ENCODE measurements at places on chromosomes 2 and 18.

DNA sequence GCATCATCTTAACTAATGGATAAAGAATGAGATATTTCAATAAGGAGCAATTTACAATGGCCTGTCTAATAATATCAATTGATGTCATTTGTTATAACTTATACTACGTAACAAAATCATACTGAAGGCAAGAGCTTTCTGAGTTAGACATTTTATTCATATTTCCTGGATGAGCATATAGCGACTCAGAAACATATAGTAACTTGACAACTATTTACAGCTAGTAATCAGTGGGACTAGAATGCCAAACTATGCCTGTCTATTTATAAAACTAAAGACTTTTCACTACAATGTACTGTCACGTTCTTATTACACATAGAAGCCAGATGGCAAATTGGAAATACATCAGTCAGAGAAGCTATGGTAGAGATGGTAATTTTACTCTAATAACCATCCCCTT is 766.2 kb upstream of the TMEFF2 start:
- no peak for DNase-seq

DNA sequence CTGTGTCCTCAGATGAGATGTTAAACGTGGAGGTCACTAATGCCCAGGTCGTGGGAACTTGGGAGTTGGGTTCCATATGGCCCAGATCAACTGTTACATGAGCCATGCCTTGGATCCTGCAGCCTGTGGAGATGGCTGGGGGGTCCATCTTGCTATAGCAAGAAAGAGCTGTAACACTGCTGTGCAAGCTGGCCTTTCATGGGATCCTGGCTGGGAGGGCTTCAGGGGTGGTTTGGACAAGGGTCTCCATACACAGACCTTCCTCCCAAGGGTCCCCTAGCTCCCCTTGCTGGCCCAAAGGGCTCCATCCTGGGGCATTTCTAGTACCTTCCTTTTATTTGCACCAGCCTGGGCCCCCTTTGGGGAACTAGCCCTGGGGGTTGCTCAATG is 337.7 kb downstream of the DYSF start:
- DNase-seq: peak; percentile 48

GRCh38 chr18:52496426-52496825 is 156.4 kb downstream of the DCC start:
- DNase-seq: no peak

DNA sequence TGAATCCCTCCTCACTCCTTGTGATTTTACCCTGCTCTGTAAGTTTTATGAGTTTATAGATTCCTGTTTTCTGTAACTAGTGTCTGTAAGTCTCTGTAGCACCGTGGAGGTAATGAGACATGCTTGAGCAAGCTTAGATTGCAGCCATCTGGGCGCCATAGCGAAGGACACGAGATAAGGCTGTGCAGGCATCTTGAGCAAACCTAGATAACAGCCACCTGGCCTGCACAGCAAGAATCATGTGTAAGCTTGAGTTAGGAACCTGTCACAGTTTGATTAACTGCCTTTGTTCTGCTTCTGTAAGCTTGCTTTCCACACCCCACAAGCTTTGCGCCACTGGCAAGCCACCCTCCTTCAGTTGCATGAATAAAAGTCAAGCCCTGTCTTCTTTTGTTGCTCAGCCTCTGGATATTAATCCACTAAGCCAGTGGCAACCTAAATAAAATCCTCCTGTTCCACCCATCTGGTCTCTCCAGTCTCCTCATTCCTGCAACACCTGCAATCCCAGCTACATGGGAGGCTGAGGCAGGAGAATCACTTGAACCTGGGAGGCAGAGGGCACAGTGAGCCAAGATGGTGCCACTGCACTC is 270.6 kb upstream of the RGPD4 start:
- no peak for DNase-seq

DNA sequence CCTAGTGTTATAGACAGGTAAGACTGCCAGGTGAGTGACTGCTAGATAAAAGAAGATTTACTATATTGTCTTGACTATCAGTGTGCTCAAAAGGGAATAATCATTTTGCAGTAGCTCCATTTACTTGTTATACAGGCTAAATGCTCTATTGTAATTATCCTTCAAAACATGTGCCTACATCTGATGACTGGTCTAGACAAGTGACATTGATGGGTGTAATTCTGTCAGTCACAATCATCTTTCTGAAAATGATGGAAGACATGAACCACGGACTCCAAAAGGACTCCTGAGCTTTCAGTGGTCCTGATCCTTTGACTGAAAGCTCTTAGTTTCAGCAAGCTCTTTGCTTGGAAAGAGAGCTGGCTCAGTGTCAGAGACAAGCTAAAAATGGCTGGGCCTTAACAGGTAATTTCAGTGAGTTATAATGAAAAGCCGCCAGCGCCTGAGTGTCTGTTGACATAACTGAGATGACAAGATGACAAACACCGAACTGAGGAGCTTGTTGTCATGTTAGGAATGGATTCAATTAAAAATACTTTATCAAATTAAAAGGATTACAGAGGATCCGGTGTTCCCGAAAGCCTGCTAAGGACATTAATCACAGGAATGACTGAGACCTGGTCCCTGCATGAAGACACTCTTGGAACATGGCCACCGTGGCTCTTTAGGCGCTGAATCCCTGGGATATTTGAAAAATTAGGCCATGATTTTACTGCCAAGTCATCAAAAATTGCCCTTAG is 141.7 kb downstream of the CMPK2 start:
- DNase-seq: no peak

GRCh38 chr2:62014102-62014501 is 108.6 kb downstream of the COMMD1 start:
- DNase-seq: no peak

GRCh38 chr18:31399306-31400032 is 22.9 kb downstream of the DSG4 start:
- no peak for DNase-seq

- DNase-seq: no peak
Measured at GRCh38 chr18:57660961-57661360, 39.3 kb upstream of the NARS1 start.

DNA sequence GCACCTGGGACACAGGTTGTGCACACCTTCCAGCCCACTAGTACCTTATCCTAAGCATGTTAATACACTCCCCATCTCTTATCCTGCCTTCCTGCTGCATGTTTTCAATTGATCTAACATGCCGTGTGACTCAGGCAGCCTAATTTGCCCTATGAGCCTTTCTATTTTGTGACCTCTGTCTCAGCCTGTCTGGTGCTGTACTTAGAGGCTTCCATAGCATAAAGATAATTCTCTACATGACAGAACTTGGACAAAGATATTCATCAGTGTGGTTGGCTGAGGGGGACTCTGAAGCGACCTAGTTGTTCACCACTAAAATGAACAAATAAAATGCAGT is 8.6 kb upstream of the TMEM37 start:
- DNase-seq: no peak

GRCh38 chr2:158966312-158966711 is 2.1 kb upstream of the TANC1 start:
- no peak for DNase-seq

DNA sequence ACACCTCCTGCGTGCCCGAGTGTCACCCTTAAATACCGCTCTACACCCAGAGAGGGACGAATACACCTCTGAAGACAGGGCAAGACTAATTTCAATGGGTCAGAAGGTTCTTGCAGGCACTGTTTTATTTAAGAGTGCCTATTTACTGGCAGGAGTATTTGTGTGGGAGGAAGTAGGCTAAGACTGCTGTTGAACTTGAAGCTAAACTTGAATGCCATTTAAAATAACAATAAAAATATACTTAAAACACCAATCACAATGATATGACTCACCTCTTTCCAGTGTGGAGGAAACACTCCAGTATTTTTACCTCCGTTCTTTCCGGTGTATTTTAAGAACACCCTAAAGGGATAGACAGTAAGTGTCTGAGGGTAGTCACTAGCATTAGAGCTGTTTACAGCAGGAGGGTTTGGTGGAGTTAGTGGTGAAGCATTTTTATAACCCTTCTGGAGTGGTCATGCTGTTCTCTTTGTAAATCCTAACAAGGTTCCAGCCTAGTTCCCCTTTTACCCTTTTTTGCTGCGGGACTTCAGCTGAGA is 9.6 kb upstream of the HOXD1 start:
- no peak for DNase-seq

DNA sequence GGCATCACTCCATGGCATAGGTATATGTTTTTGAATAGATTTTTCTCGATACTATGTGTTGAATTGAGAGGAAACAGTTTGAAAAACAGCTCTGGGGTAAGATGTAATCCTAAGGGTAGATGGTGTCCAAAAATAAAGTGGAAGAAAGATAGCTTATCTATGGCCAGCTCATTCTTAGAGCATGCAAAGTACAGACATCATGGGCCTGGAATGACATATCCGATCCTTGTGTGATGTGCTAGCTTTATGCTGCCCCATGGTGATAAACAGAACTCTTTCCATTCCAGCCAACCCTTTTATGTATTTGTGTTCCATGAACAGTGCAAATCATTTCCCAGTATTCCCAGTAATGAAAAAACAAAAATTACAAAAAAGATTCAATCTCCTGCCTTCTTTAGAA is 390.2 kb upstream of the NXPH2 start:
- no peak for DNase-seq

DNA sequence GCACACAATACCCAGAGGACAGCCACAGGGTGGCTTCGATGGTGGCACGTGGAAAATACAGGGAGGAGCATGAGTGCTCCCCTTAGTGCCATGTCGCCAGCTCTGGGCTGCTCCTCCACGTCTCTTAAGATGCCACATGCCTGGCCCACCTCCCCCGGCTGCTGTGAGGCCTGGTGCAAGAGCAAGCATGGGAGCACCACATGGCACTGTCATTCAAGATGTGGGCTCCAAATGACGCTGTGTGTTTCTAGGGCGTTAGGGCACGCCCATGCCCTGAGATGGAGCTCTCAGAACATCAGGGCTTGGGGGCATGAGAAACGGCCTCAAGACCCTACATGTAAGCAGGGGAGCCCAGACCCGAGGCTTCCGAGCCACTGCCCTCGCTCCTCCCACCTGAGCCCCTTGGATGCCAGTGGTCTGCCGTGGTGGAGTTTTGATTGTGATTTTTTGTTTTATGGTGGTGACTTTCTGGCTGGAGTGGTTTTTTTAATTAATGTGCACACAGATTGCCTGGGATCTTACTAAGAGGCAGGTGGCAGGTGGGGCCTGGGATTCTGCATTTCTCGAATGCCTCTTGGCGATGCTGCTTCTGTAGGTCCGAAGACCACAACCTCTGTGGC is 239.3 kb downstream of the GBX2 start:
- DNase-seq: no peak

DNA sequence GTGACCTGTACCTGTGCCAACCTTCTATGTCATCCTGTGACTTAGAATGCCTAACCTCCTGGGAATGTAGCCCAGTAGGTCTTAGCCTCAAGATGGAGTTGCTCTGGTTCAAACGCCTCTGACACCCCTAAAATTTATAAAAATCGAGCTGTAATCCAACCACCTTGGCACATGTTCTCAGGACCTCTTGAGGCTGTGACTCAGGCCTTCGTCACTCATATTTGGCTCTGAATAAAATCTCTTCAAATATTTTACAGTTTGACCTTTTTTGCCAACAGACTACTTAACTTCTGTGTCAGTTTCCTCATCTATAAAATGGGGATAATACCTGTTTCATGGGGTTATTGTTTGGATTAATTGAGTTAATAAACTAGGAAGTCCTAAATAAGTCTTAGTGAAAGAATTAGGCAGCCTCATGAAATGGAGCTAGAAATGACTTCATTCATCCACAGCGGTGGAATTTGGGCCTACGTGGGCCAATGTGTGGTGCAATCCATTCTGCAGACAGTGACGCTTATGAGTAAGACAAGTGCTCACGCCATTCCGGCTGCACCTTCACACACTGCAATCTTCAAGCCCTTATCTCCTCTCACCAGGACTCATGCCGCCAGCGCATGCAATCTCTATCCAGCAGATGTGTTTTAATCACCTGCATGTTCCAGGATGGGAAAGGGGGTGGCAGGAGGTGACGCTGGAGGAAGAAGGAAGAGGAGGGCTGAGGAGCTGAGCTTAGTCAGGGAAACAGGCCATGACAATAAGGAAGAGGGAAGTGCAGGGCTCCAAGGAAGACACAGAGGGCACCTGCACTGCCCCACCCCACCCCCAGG is 2.0 kb upstream of the UBE2F start:
- DNase-seq: peak; percentile 51

DNA sequence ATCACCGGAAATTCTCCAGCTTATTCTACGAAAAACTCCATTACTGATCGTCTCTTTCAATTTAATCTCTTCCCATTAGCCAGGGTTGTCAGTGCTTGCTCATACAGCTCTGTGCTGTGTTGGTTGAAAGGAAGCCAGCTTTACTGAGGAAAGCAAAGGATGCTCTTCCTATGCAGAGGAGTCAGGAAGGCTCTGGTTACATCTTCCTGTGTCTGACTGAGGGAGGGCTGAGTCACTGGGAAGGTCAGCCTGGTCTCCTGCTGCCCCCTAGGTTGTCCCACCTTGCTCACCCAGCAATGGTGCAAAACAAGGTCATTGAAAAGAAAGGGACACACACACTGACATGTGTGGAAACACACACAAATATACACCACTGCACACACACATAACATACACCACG is 975.6 kb downstream of the DCDC2C start:
- no peak for DNase-seq

- no peak for DNase-seq
Measured at GRCh38 chr2:30702694-30703093, 104.6 kb downstream of the CAPN13 start.

GRCh38 chr18:49847524-49847923 is 34.2 kb upstream of the ACAA2 start:
- no peak for DNase-seq

GRCh38 chr2:188187726-188188125 is 103.9 kb upstream of the GULP1 start:
- DNase-seq: no peak

DNA sequence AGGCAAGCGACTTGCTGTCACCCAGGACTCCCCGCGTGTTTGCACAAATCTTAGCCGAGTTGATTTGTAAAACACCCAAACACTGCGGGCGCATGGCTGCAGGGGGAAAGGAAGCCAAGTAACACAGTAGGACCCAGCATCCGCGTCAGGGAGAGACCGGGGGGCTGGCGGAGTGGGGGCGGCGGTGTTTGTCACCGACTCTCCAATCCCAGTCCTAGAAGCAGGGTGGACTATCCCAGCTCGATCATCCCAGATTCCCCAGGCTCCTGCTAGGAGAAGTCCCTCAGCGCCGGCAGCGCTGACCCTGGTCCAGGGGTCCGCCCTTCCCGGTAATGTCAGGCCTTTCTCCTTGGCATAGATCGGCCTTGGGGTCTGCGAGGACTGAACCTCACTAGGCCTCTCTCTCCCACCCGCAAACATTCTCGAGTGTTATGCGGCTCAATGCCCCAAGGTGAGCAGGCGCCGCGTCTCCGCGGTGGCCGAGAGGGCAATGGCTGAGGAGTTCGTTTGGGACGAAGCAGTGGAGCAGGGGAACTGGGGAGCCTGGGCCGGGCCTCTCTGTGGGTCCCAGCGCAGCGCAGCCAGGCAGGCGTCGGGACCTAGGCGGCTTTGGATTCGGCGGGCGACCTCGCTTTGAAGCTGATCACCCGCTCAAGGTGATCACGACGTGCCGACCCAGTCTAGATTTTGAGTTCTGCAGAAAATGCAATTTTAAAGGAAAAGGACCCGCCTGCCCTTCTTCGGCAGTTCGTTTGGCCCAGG is 1.5 kb upstream of the GDF7 start:
- DNase-seq: peak; percentile 63

Measured in activated effector memory CD4-positive, alpha-beta T cell treated with anti-CD3 and anti-CD28 coated beads, Interleukin-2, amount 50 U/mL, for 16 hours (primary cell).